Activated T-helper 2 cell treated with anti-CD3 and anti-CD28 coated beads, Interferon-gamma antibody, Interleukin-2, Interleukin-4, amounts not matched to agents 10 μg/mL and 5 μg/mL and 100 μg/mL, durations not matched to agents 14 hours and 24 hours and 36 hours (primary cell): ENCODE measurements at places on chromosomes 13 and 19.

- no peaks in the 10 kb centered on the region for H3K27me3 ChIP-seq
- no peak overlapping the region for H3K4me3 ChIP-seq
- peaks cover 15% of the 10 kb centered on the region for H3K36me3 ChIP-seq
Measured at GRCh38 chr13:98529171-98529570, 47.7 kb downstream of the STK24 start.

GRCh38 chr13:65985612-65986011, 1244.5 kb downstream of the PCDH9 start:
- no peak for DNase-seq
- no peak overlapping the region for H3K4me3 ChIP-seq

- no peaks in the 10 kb centered on the region for H3K36me3 ChIP-seq
- no peak overlapping the region for H3K4me3 ChIP-seq
- H3K27me3 ChIP-seq = peaks cover 21% of the 10 kb centered on the region
- DNase-seq = no peak
- H3K27ac ChIP-seq = no peak overlapping the region
Measured at GRCh38 chr19:51320280-51320657, 8.8 kb downstream of the IGLON5 start.

DNA sequence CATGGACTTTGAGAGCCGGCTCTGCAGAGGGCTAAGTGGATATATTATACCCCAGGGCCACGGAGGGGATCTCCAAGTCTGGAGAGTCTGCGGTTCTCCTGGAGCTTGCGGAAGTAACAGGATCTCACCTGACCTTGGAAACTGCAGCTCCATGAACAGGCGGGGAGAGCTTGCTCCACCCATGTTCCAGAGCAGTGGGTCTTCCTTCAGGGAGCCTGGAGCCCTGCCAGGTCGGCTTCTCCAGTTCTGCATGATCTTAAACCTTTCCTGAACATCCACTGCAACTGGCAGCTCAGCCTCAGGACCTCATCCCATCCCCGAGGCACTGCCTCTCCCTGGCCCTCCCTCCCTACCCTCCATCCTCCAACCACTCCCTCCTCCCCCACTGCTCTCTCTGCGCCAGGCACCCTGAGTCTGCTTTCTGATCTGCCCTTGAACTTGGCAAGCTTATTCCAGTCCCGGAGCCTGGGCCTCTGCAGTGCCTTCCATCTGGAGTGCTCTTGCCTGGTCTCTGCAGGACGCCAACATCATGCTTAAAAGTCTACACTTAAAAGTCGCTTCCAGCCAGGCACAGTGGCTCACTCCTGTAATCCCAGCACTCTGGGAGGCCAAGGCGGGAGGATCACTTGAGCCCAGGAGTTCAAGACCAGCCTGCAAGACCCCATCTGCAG, 13.2 kb downstream of the ATCAY start:
- peaks cover 3% of the 10 kb centered on the region for H3K4me1 ChIP-seq
- H3K27me3 ChIP-seq = no peaks in the 10 kb centered on the region
- H3K4me3 ChIP-seq = no peak overlapping the region
- H3K27ac ChIP-seq = no peak overlapping the region

GRCh38 chr19:31316201-31316951, 32.9 kb downstream of the TSHZ3 start:
- no peaks in the 10 kb centered on the region for H3K27me3 ChIP-seq
- H3K4me3 ChIP-seq = no peak overlapping the region
- no peak for DNase-seq

DNA sequence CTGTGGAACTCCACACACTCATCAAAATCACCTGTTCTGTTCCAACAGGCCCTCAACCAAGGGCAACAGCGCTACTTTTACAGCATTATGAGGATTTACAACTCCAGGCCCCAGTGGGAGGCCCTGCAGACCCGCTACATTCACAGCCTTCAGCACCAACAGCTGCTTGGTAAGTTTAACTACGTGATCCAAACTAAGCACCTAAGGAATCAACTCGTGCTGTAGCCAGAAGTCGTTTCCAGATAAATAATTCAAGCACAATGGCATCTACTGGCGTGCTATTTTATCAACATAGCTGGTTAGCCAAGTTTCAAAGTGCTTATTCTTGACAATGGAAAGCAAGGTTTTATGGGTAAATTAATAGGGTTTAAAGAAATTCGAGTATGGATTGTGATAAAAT, 5.3 kb downstream of the FAM216B start:
- H3K27me3 ChIP-seq = peaks cover 10% of the 10 kb centered on the region
- H3K4me1 ChIP-seq = no peaks in the 10 kb centered on the region
- no peak overlapping the region for H3K4me3 ChIP-seq
- H3K36me3 ChIP-seq = no peaks in the 10 kb centered on the region
- H3K27ac ChIP-seq = no peak overlapping the region
